ENCODE measurements at places on chromosomes 4 and X. TPM values are rescaled to one million over a fixed set of nuclear protein-coding genes. Genes with fewer than 3 reads are reported as not detected.

The GPR50 gene
- 1.6 TPM for total RNA-seq

The MAGEA8 gene
- total RNA-seq, result not detected

The SH3D19 gene
- 51.3 TPM for total RNA-seq

The ENAM gene
- not detected for total RNA-seq

DNA sequence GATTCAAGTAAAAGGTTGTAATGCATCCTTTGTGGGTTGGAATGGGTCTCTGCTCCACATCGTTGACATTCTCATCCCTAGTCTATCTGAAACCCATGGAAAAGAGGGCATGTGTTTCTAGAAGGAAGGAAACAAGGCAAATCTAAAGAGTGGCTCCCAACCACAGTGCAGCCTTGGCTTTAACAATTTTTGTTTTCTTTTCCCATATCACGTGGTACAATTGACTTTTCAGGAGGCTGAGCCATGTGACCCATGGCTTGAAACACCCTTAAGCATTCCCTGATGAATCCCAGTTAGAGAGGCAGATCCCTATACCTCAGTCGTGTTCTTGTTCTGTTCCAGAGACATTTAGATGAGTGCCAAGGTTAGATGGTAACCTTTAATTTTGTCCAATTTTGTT lies 12.8 kb downstream of the DCUN1D4 start:
- DNase-seq, result no peak

- no peak for DNase-seq
These were observed 43.1 kb upstream of the FAM9C start for GRCh38 chrX:13087322-13088155.

GRCh38 chr4:186852073-186852420 lies 128.4 kb upstream of the FAT1 start:
- no peak for DNase-seq

DNA sequence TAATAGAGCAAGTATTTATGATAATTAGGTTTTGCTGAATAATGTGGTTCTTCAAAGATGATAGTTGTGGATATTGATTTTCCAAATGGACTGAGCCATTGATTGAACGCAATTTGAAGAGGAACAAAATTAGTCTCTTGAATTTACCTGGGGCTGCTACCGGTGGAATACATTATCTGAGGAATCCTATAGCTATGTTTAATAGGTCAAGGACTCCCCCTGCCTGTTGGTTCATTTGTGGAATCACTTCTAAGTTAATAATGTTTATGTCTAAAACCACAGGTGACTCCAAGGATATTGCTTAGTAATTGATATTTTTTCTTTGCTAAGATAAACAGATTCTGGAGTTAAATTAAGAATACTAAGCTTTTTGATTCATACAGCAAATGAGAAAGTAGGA lies 576.0 kb upstream of the PABPC4L start:
- no peak for DNase-seq

- no peak for DNase-seq
These were observed 22.8 kb downstream of the DHX15 start for GRCh38 chr4:24561438-24562139.

DNA sequence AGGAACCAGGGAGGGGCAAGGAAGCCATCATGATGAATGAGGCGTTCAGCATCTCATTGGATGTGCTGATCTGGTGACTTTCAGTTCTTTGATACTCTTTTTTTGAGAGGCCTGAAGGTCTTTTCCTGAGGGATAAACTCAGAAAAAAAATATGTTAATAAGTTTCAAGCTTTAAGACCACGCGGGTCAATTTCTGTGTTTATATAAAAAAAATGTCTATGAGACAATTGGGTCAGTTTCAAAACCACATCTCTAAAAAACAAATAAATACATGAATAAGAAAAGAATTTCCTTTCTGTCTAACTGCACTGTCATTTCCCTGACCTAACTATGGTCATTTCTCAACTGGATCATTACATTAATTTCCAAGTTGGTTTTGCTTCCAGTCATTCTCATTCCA lies 62.6 kb downstream of the TRIML1 start:
- DNase-seq, result no peak

DNA sequence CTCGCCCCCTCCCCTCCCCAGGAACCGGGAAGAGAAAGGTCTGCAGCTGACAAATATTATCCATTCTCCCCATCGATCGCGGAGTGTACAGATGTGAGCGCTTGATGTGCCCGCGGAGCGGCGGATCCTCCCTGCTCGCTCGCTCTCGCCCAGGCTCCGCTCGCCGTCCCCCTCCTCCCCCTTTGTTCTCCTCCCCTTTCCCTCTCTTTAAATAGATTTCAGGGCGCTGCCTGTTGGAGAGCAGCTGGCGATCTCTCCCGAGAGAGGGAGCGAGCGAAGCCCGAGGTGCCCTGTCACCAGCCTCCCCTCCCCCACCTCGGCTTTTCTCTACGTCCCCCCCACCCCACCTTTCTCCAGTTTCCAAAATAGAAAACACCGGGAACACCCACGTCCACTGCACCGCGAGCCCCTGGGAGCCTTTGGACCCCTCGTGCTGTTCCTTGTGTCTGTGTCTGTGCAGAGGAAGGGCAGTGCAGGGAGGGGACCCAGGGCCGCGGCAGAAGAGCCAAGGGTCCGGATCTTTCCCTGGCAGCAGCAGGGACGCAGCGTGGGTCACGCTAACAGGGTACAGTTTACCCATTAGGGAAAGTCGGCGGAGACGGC lies 56.6 kb upstream of the BCOR start:
- no peak for DNase-seq

DNA sequence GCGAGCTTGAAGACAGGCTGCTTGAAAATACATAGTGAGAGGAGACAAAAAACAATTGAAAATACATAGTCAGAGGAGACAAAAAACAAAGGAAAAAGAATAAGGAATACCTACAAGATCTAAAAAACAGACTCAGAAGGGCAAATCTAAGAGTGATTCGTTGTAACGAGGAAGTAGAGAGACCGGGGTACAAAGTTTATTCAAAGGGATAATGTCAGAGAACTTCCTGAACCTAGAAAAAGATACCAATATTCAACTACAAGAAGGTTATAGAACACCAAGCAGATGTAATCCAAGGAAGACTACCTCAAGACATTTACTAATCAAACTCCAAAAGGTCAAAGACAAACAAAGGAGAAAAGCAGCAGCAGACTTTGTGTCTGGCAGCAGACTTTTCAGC lies 165.6 kb downstream of the NEK1 start:
- DNase-seq, result no peak

GRCh38 chrX:111007238-111007637 lies 88.8 kb upstream of the PAK3 start:
- no peak for DNase-seq

DNA sequence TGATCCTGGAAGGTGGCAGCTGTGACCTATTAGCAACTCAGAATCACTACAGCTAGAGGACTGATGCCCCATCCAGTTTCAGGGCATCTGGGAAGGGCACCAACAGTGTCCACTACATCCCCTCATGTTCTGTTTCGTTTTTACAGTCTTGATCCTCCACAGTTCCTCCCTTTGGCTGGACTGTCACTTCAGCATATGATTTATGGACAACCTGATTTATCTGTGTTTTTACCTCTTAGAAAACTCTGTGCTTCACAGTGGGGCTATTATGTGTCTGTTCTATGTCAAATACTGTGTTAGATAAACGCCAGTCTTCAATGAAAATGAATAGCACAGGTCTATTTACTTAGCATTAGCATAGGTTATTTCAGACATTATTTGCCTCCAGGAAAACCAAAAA lies 63.1 kb upstream of the GRPR start:
- DNase-seq, result no peak
